ENCODE measurements at places on chromosomes 7 and 10.

DNA sequence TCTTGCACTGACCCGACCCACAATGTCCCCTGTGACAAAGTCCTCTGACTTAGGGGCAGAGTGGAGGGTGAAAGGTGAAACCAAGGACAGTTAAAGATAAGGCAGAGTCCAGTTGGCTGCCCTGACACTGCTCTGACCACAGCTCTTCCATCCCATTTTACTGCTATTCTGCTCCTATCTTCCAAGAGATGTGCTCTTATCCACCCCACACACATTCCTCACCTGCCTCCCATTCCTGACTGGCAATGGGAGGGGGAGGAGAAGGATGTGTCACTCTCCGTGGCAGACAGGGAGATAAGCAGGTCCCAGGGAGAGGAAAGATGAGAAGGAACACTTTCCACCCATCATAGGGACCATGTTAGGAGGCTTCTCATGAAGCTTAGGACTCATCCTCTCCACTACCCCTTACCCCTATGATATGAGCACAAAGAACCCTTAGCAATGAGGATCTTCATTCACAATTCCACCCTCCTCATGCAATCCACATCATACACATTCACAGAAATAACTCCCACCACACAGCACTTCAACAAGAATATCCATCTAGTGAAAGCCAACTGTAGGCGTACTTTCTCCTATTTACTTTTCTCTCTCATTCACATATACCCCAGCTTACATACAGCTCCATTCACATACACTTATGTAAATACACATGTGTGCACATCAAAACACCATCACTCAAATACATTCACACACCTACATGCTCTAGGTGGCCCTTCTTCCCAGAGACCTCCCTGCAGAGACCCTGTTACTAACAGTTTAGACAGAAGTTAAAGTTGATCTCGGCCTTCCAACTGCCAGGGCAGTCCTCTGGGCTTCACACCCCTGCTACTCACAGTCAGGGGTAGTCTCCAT is 6.6 kb downstream of the SYNPO2L start:
- no peak for DNase-seq

GRCh38 chr10:131743190-131744151 is 157.3 kb upstream of the PPP2R2D start:
- DNase-seq, result no peak

GRCh38 chr10:77328272-77328816 is 309.3 kb downstream of the KCNMA1 start:
- peak; percentile 25 for DNase-seq

- no peak for DNase-seq
Measured at GRCh38 chr10:57696641-57697040, 571.1 kb downstream of the IPMK start.

- DNase-seq, result no peak
Measured at GRCh38 chr7:133837224-133837623, 289.9 kb upstream of the LRGUK start.

Measured in RPMI8226 (cell line).